ENCODE measurements at places on chromosomes 16 and 17.

DNA sequence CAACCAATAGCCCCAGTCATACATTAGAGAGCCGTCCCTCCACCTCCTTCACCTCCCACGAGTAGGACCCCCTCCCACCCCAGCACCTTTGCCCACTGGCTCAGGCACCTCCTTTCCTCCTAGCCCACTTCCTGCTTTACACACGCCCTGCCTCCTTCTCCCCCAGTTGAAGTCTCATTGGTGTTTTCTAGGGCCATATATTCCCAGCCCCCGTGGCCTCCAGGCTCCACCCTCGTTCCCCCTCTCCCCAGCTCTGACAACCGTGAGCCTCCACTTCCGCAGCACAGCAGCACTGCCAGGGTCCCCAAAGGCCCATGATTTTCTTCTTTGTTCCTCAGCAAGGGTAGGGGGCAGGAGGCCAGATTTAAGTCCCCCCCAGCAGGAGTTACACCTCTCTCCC lies 340.3 kb upstream of the TNRC6C start:
- no peak for DNase-seq

GRCh38 chr16:56858374-56858773 lies 6.6 kb upstream of the SLC12A3 start:
- DNase-seq = no peak

DNA sequence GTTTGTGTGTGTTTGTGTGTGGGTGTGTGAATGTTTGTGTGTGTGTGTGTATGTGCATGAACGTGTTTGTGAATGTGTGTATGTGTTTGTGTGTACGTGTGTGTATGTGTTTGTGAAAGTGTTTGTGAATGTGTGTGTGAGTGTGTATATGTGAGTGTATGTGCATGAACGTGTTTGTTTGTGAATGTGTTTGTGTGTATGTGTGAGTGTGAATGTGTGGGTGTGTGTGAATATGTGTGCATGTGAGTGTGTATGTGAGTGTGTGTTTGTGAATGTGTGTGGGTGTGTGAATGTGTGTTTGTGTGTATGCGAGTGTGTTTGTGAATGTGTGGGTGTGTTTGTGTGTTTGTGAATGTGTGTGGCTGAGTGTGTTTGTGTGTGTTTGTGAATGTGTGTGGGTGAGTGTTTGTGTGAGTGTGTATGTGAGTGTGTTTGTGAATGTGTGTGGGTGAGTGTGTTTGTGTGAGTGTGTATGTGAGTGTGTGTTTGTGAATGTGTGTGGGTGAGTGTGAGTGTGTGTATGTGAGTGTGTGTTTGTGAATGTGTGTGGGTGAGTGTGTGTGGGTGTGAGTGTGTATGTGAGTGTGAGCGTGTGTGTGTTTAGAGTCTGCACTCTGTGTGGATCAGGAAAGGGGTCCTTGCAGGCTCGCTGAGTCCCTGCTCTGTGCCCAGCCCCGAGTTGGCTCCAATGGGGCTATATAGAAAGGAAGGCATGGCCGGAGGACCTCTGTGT lies 890 bp upstream of the CD300A start:
- DNase-seq = no peak

DNA sequence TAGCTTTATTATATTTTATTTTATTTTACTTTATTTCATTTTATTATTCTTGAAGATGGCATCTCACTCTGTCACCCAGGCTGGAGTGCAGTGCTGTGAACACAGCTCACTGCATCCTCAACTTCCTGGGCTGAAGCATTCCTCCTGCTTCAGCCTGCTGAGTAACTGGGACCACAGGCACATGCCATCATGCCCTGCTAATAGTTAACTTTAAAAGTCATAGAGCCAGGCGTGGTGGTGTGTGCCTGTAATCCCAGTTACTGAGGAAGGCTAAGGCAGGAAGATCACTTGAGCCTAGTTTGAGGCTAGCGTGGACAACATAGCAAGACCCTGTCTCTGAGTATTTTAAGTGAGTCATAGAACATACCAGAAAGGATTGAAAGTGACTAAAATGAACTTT lies 38.7 kb downstream of the ESRP2 start:
- no peak for DNase-seq

GRCh38 chr17:81898029-81898866 lies 3.8 kb upstream of the NPB start:
- no peak for DNase-seq

- DNase-seq = no peak
Observed at GRCh38 chr17:28327709-28328108, 7.6 kb downstream of the IFT20 start.

GRCh38 chr16:23514381-23515152 lies 4.3 kb upstream of the GGA2 start:
- DNase-seq = no peak

DNA sequence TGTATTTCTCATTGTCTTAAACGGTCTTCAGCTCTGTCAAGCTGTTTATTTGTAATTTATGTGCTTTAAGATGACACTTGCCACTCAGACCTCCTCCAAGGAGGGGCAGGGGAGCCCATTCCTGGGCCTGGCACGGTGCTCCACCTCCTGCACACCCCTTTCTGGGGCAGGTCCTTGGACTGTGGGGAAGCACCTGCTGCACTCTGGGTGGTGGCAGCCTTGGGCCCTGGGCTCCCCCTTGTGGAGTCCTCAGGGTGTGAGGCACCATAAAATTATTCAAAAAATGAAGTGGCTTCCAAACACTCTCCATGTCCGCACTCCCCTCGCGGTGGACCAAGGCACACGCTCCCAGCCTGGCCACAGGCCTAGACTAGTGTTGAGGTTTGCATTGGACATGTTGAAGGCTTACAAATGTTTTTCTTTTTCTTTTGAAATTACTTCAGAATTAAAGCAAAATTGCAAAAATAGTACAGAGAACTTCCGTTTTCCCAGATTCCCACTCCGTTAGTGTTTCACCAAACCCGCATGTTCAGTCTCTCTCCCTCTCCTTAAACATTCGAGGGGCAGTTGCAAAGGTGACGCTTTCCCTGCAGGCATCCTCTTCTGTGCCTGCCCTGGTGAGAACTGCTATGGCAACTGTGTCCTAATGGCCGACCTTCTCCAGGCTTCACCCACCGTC lies 32.4 kb downstream of the FOXK2 start:
- no peak for DNase-seq

Data from glomerular endothelial cell (primary cell).